ENCODE measurements at places on chromosomes 6 and 20.

DNA sequence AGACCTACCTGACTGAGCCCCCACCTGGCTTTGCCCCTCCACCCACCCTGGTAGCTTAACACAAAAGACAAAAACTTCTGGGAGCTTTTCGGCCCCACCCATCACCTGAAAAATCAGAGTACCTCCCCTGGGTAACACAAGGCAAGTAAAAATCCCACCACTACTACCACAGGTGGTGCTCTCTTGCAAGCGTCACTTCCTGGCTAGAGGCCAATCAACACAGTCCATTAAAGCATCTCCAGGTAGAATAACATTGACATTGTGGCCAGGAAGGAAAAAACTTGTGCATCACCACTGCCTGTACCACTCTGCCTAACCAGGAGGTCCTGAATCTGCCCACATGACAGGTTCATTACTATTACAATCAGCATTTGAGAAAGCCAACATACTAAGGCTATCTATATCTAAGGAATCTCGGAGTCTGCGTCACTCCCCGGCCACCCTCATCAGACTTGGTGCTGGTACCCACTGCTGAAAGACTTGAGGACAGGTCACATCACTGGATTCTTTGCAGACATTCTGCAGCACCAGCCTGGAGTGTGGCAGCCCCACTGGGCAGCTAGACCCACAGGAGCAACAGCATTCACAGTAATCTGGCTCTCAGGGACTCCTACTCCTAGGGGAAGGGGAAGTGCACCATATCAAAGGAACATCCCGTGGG lies 125.9 kb downstream of the CDK19 start:
- DNase-seq = no peak

DNA sequence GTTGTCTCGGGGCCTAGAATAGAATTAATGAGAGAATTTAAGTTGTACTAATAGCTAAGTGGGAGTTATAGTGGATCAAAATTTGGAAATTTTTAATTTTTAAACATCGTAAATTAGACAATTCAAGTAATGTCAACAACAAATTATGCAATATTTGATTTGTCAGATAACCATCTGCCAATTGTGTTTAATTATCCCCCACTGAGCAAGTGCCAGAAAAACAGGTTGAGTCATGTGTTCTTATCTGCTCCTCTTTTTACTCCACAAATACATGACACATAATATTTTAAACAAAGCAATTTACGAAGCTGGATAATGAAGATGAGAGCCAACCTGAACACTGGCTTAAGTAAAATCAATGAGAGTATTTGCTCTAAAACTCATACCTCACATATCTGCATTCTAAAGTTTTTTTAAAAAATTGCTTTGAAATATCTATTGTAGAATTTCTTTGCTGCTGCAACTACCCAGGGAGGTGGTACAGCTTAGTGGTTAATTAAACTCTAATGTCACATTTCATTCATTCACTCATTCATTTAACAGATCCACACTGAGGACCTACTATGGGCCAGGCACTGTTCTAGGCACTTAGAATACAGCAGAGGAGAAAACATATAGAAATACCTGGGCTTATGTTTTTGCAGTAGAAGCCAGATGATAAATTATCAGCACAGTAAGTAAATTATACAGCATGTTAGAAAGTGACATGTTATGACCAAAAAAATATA lies 57.1 kb upstream of the MAP7 start:
- DNase-seq = no peak

- DNase-seq = no peak
These were observed 7.2 kb upstream of the PLEKHG1 start for GRCh38 chr6:150592377-150592995.

GRCh38 chr20:6768228-6769140 lies 998 bp downstream of the BMP2 start:
- no peak for DNase-seq

GRCh38 chr6:144361016-144361415 lies 75.9 kb downstream of the UTRN start:
- DNase-seq = no peak

DNA sequence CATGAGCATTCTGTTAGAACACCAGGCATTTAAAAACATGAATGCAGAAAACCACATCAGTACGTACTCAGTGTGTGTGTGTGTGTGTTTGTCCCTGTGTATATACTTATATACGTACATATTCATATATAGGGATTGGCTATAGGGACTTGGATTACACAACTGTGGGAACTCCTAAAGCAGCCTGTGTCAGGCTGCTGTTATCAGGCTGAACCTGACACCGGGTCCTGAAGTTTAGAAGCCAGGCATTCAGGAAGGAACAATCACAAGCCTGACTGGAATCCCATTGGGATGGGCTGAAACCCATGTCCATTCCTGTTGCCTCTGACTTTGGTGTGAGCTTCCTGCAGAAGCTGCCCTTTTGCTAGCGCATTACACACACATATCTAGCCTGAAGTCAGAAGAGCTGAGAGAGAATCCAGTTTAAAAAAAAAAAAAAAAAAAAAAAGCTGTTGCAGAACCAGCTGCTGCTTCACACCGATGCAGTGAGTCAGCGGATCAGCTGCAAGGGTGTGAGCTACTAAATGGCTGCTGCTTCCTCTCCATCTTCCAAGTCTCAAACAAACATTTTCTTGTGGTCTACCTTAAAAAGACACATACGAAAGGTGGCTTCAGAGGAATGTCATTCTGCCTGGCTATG lies 348.1 kb downstream of the THBS2 start:
- DNase-seq = no peak

DNA sequence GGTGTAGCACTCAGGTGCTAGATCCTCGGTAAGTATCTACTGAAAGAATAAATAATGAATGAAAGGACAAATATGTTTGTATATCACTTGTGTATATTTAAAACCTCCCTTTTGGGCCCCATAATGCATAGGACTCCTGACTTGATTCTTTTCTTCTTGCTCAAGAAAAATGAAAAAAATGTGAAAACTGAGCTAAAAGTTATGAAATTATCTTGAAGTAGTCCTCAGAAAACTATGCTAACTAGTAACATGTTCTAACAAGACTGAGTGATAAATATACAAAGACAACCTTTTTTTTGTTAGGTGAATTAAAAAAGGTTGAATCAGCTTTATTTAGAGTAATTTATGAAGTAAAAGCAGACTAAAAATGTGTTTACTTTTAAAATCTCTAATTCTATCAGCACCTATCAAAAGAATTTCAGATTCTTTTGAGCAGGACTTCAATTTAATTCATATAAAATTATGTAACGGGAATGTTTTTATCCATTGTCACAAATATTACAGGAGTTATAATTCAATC lies 247.8 kb upstream of the JAG1 start:
- DNase-seq = no peak

All from NCI-H187 treated with DMSO at 0.1 percent for 48 hours (cell line).